ENCODE measurements at places on chromosomes 5 and 9.

GRCh38 chr5:78569441-78569840 lies 79.1 kb downstream of the LHFPL2 start:
- DNase-seq = no peak

DNA sequence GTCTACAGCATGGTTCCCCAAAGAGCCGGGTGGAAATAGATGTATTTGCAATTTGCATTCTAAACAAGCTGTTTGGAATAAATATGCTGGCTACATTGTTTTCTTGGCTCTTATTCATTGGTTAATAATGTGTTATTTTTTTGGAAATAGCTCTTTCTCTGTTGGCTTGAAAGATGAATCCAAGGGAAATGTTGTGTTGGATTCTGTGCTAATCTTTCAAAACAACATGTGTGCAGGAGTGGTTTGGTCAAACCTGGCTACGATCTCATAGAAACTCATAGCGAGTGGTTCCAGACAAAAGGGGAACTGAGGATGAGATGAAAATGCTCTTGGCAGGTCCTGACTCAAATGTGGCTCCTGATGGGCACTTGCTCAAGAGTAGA lies 63.7 kb upstream of the CXCL14 start:
- DNase-seq = no peak

GRCh38 chr9:136328622-136329041 lies 1.3 kb downstream of the GPSM1 start:
- no peak for DNase-seq

- DNase-seq = no peak
Observed at GRCh38 chr5:43063721-43064171, 23.6 kb upstream of the ANXA2R start.

DNA sequence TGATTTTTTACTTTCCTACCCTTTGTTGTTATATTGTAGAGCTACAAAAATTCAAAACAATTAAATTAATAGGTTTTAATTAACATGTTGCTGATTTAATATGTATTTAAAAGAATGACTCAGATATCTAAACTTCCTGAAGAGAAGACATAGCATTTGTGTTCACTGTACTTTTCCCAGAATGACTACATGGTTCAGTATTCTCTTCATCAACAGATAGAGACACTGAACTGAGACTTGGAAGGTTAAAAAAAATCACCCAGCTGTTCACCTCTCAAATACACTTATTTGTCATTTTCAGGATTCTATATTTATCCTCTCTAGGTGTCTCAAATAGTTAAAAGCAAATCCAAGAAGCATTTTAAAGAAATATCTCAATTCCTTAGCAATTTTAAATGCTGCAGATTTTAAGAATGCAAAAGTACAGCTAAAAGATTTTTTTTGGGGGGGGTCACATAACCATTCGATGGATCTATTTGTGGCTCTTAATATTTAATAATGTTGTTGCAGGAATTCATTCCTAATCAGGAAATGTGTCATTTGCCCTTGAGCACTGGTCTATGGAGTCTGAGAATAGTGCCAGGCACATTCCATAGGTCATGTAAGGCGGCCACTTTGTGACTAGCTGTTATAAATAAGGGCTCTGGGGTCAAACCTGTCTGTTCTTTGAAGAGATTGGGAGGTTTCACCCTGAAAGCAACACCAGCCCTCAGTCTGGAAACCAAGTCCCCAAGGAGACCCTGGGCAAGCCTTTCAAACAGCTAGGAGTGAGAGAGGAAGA lies 463.1 kb downstream of the NR2F1-AS1 start:
- no peak for DNase-seq

- no peak for DNase-seq
Observed at GRCh38 chr5:10290438-10290837, 17.3 kb downstream of the CMBL start.

GRCh38 chr9:24932785-24933184 lies 387.1 kb upstream of the IZUMO3 start:
- no peak for DNase-seq

DNA sequence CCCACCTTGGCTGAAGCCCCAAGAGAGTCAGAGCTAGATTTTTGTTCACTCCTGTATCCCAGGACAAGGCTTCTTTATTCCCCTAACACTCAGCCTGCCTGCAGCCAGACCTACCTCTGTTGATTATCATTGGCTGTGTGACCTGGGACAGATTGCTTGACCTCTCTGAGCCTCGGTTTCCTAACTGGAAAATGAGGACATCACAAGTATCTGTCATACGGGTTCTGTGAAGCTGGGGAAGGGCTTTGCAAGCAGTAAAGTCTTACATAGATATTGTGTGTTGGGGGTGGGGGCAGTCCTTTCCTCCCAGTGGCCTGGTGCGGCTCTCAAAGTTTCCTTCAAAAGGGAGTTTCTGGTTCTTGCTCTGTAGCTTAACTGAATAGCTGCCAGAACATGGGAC lies 2.5 kb upstream of the NEK6 start:
- no peak for DNase-seq

DNA sequence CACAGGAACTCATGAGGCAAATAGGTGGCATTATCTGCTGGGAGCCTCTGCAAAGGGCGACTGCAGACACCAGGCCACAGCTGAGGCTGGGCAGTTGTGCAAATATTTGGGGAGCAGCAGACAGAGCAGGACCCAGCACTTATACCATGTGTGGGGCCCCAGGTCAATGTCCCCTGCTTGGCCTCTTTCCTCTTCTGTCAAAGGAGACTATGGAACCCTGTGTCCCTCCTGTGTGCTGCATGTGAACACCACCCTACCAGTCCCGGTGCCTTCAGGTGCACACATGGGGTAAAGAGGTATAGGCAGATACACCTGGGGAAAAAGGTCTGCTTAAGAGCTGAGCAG lies 50.8 kb downstream of the ROR2 start:
- DNase-seq = no peak

GRCh38 chr5:96300976-96301375 lies 132.1 kb downstream of the PCSK1 start:
- DNase-seq = no peak

- DNase-seq = no peak
Observed at GRCh38 chr5:165757791-165758190, 2252.4 kb downstream of the MAT2B start.

- no peak for DNase-seq
Observed at GRCh38 chr9:35193762-35194161, 32.0 kb downstream of the UNC13B start.

DNA sequence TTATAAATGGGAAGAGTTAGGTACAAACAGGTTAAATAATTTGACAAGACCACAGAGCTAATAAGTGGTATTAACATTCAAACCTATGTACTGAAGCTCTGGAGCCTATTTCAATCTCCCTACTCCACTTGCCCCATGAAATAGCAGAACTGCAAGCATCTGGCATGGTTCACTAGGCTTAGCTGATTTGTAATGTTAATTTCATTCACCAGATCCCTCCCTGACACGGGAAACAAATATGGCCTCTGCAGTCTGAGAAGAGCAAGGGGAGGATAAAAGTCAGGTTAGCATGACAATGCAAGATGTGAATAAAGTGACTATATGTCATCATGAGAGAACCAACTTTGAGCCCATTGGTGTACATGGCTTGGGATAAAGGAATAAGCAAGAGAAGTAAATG lies 428.8 kb downstream of the BRINP1 start:
- DNase-seq = no peak

- DNase-seq = no peak
Observed at GRCh38 chr5:463952-464351, 21.0 kb downstream of the EXOC3 start.

DNA sequence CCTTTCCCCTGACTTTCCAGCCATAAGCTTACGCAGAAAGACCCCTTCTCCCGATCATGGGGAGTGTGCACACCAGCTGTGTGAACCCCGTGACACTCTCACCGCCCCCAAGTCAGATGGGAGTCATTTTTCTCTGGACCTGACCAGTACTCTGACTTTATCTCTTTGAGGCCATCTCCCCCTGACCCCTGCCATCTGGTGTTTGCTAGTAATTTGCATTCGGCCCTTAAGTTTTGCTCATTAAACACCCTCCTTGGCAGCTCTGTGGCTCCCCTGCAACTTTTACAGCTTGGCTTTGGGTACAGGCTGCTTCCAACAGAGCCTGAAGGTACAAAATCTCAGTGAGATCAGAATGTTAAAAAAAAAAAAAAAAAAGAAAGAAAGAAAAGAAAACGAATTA lies 43.9 kb downstream of the PDZD2 start:
- DNase-seq = no peak

DNA sequence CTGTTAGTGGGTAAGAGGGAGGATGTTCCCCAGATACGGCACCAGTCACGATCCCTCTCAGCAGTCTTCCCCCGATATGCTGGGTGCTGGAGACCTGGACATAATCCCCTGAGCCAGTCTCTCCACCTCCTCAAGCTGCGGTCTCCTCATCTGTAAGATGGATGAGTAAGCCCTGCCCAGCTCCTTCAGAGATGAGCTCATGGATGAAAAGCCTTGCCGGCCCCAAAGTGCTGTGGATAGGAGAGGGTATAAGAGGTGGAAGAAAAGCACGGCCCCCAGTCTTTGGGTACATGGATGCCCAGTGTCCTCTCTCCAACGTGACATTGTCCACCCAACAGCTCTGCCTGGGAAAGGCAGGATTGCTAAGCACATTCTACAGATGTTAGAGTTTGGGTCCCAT lies 4.5 kb downstream of the CAMK2A start:
- DNase-seq = no peak

DNA sequence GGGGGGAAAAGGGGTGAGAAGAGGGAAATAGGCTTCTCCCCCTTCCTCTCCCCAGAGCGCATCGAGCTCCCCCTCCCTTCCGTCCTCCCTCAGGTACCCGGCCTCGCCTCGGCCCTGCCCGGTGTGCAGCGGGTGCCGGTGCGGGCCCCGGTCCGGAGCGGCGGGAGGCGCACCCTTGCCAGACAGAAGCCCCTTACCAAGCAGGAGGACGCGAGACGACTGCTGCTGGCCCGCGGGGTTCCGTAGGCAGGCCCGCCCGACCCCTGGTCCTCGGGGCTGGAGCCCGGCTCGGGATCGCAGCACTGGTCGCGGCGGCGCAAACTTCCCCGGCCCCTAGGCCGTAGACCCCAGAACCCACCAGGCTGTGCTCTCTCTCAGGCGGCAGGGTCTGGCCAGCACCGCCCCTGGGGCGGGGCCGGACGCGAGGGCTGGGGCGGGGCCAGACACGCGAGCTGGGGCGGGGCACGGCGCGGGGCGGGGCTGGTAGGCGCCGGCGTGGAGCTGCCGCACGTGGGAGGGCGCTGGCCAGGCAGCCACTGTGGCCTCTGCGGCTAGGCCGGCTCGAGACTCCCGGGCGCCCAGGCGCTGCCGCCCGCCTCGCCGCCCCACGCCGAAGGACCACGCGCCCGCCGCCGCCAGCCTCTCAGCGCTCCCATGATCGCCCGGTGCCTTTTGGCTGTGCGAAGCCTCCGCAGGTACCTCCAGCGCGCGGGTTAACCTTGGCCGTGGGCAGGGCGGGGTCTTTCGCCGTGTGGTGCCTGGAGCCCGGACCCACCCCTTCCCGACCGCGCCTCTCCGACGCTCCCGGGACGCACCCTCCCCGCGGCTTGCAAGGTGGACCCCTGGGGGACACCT lies at the start of the genes NLN and SGTB:
Gene NLN (plus strand): TSS at position 486 of the 855 bp plus-strand sequence. CDS start 169 bp downstream, at position 655.
Gene SGTB (minus strand): TSS at position 390 of the 855 bp plus-strand sequence. CDS start 1,302 bp downstream, outside the sequence.
- peak; percentile 72 for DNase-seq

DNA sequence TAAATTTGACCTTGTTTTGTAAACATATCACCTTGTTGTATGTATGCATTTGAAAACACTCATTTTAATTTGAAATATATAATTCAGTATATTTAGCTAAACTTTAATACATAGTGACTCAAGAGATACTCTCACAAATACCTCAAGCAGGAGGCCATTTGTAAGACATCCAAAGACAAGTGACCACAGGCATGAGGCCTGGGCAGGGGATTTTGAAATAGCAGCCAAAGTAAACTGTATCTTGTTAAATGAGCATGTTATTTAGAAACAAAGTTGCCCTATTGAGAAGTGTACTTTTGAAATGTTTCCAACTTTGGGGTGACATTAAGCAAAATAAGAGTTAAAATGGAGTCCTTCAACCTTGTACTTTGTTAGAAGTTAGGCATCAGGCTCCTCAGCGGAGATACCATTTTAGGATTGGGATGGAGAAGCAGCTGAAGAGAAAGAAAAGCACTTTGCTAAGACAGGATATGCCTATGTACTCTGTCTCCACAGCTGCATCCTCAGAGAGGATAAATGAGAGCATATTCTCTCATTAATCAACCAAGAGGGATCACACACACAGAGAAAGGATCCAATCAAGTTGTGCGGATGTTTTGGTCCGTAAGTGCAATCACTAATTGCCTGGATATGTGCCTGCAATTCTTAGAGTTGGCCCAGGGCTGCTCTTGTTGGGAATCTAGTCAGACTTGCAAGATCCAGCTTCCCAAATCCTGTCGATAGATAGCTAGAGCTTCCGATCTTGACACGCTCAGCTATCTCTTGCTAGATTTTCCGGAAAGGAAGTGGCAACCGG lies 157.5 kb upstream of the HAPLN1 start:
- no peak for DNase-seq

DNA sequence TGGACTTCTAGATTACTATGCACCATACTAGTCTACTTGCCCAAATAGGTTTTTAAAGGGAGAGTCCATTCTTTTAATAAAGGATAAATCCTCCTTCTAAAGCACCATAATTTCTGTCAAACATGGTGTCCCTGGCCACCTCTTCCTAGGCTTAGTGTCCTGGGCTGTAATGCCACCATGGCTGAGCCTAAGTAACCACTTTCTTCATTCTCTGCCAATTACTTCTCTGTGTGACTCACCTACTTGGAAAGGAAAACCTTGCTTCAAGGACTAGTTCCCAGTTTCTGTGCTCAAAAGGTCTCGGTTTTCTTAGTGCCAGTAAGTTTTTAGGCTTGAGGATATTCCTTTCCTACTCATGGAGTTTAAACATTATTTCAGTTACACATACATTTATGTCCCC lies 273.4 kb downstream of the DENND1A start:
- DNase-seq = no peak

- DNase-seq = peak; percentile 29
Observed at GRCh38 chr9:93081931-93082330, 14.1 kb upstream of the CARD19 start.

- no peak for DNase-seq
Observed at GRCh38 chr5:163574472-163575440, 69.3 kb downstream of the MAT2B start.

DNA sequence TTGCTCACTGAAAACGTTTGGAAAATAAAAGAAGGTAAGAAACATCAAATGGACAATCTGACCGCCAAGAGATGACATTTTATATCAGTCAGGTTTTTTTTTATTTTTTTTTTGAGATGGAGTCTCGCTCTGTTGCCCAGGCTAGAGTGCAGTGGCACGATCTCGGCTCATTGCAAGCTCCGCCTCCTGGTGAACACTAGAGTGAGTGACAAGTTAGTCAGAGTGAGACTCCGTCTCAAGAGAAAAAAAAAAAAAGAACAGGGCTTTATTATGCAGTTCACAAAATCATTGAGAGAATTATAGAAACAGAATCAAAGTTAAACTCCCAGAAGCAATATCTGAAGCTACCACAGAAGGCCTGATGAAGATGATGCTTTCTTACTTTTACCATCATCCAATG lies 70.1 kb downstream of the DTWD2 start:
- DNase-seq = no peak

DNA sequence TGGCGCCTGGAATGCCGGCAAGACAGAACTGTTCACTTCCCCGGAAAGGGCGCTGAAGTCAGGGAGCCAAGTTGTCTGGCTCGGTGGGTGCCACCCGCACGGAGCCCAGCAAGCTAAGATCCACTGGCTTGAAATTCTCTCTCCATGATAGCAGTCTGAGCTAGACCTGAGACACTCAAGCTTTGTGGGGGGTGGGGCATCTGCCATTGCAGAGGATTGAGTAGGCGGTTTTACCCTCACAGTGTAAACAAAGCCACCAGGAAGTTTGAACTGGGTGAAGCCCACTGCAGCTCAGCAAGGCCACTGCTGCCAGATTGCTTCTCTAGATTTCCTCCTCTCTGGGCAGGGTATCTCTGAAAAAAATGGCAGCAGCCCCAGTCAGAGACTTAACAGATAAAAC lies 277.4 kb downstream of the SLCO4C1 start:
- DNase-seq = no peak

GRCh38 chr5:34865091-34865490 lies 26.1 kb downstream of the TTC23L start:
- DNase-seq = no peak

All from SW480 (cell line).